ENCODE measurements at places on chromosomes 6 and 20. TPM values are rescaled to one million over a fixed set of nuclear protein-coding genes. Genes with fewer than 3 reads are reported as not detected.

The B3GAT2 gene
- polyA plus RNA-seq: 0.08 TPM

The RAB23 gene
- polyA plus RNA-seq: 2.6 TPM

The CRISP3 gene
- not detected for polyA plus RNA-seq

The OPRM1 gene
- not detected for polyA plus RNA-seq

The PAK5 gene
- not detected for polyA plus RNA-seq

The CLPSL1 gene
- polyA plus RNA-seq: not detected

DNA sequence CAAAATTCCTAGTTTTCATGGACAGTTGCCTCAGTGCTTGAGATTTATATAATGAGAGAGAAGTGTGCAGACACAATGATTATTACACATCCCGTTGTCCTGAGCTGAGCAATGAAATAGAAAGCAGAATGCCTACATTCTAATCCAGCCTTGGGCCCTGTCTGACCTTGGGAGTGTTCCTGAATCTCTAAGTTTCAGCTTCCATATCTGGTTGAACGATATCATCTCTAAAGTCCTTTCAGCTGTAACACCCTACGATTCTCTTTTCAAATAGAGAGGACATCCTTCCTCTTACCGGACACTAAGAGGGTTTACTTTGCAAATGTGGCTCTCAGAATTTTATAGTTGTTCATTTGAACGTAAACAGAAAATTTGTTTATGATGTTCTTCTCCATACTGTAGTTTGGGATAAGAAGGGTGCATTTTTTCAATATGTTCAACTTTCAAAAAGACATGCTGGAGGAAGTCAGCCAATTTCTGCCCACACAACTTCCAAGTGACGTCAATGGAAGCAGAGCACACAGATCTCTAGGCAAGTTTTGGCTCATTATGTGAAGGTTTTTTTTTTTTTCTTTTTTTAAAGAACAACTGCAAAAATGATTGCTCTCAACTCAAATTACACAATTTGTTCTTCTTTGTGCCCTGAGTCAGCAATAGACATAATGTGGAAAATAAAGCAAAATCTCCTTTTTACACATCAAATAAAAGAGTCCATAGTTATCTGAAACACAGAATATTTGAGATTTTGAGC lies 50.4 kb downstream of the PDE7B start:
- peak; percentile 50 for DNase-seq

DNA sequence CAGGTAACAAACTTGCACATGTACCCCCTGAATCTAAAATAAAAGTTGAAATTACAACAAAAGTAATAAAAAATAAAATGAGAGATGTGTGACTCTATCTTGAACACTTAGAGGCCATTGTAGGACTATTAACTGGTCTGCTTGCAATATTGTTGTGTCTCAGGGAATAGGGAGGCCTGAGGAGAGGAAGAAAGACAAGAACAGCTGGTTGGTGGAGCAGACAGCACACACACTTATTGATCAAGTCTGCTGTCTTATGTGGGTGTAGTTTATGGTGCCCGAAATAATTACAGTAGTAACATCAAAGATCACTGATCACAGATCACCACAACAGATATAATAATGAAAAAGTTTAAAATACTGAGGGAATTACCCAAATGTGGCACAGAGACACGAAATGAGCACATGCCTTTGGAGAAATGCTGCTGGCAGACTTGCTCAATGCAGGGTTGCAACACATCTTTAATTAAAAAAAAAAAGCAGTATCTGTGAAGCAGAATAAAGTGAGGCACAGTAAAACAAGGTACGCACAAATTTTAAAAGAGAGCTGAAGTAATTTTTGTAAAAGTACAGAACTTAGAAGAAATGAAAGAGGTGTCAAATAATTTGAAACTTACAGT lies 110.1 kb upstream of the HDAC2 start:
- DNase-seq: no peak

DNA sequence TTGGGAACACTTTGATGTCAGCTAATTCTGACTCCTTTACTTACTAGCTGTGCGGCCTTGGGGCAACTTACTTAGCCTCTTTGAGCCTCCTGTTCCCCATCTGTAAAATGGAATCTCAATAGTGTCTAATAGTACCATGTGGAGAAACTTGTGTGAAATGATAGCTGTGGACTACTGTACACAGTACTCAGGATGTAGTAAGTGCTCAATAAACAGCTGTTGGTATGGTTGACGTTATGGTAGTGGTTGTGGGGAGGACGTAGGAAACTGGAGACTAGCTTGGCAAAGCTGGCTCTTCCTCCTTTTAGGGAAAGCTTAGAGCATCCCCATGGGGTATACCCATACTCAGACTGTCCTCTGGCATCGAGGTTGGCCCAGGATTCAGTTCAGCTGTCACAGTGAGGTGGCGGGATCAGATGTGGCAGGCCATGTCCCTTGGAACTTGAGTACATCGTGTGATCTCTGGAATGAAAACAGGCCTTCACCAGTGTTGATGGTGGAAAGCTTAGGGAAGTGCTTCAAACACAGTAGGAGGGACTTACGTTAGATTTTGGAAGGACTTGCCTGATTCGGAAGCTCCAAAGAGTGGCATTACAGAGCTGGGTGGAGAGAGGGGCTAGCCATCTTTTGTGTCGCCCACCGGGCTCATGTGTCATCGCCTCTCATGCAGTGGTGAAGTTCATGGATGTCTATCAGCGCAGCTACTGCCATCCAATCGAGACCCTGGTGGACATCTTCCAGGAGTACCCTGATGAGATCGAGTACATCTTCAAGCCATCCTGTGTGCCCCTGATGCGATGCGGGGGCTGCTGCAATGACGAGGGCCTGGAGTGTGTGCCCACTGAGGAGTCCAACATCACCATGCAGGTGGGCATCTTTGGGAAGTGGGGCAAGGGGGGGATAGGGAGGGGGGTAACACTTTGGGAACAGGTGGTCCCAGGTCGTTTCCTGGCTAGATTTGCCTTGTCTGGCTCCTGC lies 7.1 kb downstream of the VEGFA start:
- DNase-seq: peak; percentile 71

GRCh38 chr6:48919555-48919954 lies 543.5 kb downstream of the MMUT start:
- DNase-seq: no peak

DNA sequence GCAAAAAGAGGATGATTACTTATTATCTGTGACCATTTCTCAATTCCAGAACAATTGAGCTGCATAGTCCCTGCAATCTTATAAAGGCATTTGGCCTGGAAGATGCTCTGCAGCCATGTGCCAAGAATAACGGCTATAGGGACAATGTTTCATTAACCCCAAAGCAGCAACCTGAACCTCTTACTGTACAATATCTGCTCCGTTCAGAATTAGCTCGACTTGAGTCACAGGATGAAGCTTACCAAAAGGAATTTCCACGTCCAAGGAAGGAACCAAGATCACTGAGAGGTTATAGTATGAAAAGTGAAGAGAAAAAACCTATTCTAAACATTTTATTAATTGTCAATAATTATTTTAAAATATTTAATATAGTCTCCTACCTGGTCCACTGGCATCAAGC lies 167.3 kb upstream of the GMDS start:
- DNase-seq: no peak

- no peak for DNase-seq
Observed at GRCh38 chr20:60424267-60424902, 466.2 kb downstream of the CDH26 start.

- no peak for DNase-seq
Observed at GRCh38 chr6:24251339-24251738, 106.5 kb downstream of the DCDC2 start.

DNA sequence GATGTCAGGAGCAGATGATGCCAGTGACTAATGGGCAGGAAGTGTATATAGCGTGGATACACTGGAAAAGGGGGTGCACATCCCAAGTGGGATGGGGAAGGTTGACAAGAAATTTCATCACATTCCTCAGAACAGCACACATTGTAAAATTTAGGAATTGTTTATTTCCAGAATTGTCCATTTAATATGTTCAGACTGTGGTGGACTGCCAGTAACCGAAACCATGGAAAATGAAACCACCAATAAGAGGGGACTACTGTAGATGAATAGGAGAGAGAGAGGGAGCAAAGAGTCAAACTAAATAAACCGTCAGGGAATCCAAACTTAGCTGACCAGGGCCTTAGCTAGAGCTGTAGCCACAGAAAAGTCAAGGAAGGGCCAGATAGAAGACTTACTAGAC lies 164.4 kb upstream of the PRDM1 start:
- DNase-seq: no peak

DNA sequence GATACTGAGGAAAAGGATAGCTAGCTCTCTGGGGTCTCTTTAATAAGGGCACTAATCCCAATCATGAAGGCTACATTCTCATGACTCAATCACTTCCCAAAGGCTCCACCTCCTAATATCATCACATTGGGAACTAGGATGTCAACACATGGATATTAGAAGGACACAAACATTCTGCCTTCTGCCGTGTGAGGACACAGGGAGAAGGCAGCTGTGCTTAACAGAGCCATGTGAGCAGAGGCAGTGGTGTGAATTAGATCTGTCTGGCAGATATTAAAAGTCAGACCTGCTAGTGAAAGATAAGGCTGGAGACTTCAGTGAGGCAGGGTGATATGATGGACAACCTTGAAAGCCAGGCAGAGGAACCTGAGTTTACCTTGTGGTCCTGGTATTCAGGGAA lies 341.9 kb downstream of the ARHGAP18 start:
- no peak for DNase-seq

Data from heart left ventricle (tissue), 16 donors.